ENCODE measurements at places on chromosomes 13 and 19.

- DNase-seq, result no peak
Observed at GRCh38 chr19:45496349-45496953, 396 bp downstream of the RTN2 start.

DNA sequence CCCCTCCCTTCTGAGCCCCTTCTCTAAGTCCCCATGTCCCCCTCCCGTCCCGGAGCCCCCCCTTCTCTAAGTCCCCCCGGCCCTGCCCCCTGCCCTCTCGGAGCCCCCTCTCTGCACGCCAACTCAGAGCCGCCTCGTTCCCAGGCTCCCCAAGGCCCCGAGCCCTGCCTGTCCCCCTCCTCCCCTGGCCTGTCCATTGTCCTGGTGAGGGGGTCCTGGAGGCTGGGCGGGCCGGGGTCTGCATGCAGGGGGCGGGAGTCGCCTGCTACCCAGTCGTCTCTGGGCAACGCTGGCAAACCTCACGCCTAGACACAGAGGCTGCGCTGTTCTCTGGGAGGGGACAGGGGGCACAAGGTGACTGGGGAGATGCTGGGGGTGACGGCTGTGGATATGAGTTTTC, 39.2 kb upstream of the SEMA6B start:
- DNase-seq, result no peak

- DNase-seq, result no peak
Observed at GRCh38 chr13:44293374-44293773, 80.2 kb upstream of the SERP2 start.

DNA sequence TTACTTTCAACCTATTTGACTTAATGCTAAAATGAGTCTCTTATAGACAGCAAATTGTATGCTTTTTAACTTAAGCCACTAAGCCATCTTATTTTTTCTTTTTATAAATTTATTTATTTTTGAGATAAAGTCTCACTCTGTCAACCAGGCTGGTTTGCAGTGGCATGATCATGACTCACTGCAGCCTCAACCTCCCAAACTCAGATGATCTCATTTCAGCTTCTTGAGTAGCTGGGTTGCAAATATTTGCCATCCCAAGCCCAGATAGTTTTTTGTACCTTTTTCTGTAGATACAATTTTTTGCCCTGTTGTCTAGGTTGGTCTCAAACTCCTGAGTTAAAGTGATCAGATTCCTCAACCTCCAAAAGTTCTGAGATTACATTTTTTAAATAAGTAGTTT, 27.1 kb downstream of the ZNF714 start:
- DNase-seq, result no peak

DNA sequence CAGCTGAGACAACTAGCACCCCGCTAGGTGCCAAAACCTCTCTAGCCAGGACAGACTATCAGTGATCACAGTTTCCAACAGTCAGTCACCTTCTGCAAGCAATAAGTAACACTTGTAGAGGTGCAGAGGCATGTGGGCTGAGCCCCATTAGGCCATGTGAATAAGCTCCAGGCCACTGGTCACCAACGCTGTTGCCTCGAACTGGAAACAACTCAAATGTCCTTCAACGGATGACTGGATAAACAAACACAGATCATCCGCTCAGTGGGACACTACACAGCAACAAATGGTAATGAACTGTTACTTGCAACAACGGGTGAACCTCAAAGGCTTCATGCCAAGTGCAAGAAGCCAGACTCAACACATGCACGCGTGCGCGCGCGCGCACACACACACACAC, 27.5 kb upstream of the TMEM160 start:
- peak; percentile 12 for DNase-seq

DNA sequence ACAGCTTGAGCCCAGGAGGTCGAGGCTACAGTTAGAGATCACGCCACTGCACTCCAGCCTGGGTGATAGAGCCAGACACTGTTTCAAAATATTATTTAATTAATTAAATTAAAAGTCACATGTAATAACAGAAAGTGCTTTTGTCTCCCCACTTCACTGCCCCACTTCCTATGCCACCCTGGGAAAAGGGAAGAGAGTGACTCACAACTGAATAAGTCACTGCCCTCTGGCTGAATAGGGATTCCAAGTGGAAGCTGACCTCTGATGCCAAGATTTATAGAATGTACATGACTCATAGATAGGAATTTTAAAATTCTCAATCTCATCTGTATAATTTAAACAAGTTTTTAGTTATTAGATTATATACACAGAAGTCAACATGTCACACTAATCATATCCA, 22.2 kb upstream of the ERVV-1 start:
- DNase-seq, result peak; percentile 74

DNA sequence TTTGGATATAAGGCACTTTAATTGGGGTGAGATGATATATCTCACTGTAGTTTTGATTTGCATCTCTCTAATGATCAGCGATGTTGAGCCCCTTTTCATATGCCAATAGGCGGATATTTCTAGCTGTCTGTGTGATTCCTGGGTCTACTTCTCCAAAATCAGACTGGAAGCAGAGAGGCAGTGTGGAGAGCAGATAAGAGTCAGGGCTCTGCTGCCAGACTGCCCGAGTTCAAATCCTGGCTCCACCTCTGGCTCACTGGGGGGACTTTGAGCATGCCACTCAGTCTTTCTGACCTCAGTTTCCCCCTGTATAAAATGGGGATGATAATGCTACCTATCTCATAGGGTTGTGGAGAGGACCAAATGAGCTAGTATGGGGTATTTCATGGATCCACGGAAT, 24.0 kb upstream of the ACP7 start:
- no peak for DNase-seq

GRCh38 chr19:54168174-54168917, 4.6 kb downstream of the TMC4 start:
- DNase-seq, result peak; percentile 70

All from fibroblast of gingiva (primary cell).